ENCODE measurements at places on chromosomes 5 and 9. TPM values are rescaled to one million over a fixed set of nuclear protein-coding genes. Genes with fewer than 3 reads are reported as not detected.

Gene FBXO4
- total RNA-seq = 3.9 TPM

Gene MUSK
- total RNA-seq = 36.6 TPM

Gene CAPSL
- total RNA-seq = not detected

Gene RNF183
- total RNA-seq = not detected

Gene SLC36A3
- total RNA-seq = not detected

Gene DOLPP1
- total RNA-seq = 1.6 TPM

Gene STING1
- total RNA-seq = 12.5 TPM

Gene DMGDH
- total RNA-seq = 0.84 TPM

Gene SHOC1
- not detected for total RNA-seq
